ENCODE measurements at places on chromosomes 7 and 10. TPM values are rescaled to one million over a fixed set of nuclear protein-coding genes. Genes with fewer than 3 reads are reported as not detected.

The PRKAR2B gene
- 3.7 TPM for total RNA-seq

The PTF1A gene
- total RNA-seq = not detected

The MRC1 gene
- not detected for total RNA-seq

DNA sequence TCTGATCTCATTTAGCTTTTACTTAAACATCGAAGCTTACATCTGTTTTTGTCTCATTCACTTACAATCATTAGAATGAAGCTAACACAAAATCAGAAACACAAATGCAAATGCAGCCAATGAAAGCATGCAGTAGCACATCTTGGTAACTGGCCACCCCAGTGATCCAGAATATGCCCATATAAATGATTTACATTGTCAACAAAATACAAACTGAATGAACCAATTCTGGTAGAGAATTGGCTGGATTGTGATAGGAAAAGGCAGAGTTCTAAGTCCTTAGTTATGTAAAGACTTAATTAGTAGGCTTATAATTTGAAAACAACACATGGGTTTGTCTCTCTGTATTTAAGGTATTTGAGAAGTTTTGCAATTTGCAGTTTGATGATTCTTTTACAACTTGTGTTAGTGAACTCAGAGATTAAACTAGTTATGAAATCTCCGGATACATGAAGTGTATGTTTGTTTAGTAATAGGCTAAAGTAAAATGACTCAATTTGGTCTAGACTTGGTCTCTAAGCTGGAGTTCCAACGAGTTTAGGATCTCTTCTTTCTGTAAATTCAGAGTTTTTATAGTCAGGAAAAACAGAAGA lies 21.2 kb downstream of the TECTB start:
- DNase-seq = no peak

The PDK4 gene
- 2.3 TPM for total RNA-seq

GRCh38 chr10:110893559-110894179 lies 21.9 kb downstream of the PDCD4 start:
- DNase-seq = peak; percentile 34

- DNase-seq = no peak
Measured at GRCh38 chr7:152312316-152312715, 123.5 kb downstream of the KMT2C start.

DNA sequence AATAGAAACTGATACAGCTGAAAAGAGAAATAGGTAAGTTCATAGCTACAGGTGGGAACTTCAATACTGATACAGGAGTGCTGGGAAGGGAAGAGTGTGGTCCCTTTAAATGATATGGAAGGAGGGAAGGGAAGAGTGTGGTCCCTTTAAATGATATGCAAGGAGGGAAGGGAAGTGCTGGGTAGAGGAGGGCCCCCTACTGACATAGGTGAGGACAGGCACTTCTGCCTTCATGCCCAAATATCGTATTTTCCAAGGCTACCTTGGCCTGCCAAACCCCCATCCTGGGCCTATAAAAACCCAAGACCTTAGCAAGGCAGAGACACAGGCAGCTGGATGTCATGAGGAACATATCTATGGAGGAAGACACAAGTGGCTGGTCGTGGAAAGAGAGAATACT lies 92.3 kb downstream of the MAGI2 start:
- DNase-seq = no peak

The RAPGEF5 gene
- total RNA-seq = 3.6 TPM

DNA sequence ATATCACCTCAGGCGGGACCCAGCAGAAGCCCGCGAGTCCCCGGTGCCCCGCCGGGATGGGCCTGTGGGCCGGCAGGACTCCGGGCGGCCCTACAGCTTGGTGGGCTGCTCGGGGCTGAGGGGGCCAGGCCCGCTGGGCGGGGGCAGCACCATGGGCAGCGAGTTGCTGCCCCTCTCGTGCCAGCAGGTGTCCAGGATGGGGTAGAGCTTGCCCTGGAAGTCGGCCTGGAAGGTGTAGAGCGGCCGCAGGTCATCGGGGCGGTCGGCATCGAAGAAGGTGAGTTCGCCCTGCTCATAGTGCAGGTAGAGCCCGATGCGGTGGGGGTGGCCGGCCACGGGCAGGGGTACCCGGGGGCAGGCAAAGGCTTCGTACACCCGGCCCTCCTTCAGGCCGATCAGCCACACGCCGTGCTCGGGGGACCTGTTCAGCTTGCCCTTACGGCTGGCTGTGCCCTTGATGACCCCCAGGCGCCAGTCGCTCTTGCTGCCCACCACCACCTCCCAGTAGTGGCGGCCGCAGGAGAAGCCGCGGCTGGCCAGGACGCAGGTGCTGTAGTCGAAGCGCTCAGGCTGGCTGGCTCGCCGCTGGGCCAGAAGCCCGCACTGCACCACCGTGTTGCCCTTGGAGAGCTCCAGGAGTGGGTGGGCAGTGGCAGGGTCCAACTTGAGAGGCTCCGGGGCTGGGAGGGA lies 4.3 kb upstream of the NSUN5 start:
- no peak for DNase-seq

- no peak for DNase-seq
Measured at GRCh38 chr10:12529976-12530375, 180.6 kb downstream of the CAMK1D start.

- DNase-seq = peak; percentile 99
Measured at GRCh38 chr7:134778941-134779740, at the start of gene CALD1. Gene CALD1, plus strand, starts transcription at chr7:134779634. Its CDS starts 88,100 bp downstream, at chr7:134867734.

- peak; percentile 52 for DNase-seq
Measured at GRCh38 chr7:93092757-93093370, 24.9 kb downstream of the SAMD9 start.

The CHST3 gene
- total RNA-seq = 14.5 TPM
